CD4-positive, alpha-beta T cell treated with Interleukin-15 for 4 hours (primary cell): ENCODE measurements at places on chromosomes 3 and 15.

DNA sequence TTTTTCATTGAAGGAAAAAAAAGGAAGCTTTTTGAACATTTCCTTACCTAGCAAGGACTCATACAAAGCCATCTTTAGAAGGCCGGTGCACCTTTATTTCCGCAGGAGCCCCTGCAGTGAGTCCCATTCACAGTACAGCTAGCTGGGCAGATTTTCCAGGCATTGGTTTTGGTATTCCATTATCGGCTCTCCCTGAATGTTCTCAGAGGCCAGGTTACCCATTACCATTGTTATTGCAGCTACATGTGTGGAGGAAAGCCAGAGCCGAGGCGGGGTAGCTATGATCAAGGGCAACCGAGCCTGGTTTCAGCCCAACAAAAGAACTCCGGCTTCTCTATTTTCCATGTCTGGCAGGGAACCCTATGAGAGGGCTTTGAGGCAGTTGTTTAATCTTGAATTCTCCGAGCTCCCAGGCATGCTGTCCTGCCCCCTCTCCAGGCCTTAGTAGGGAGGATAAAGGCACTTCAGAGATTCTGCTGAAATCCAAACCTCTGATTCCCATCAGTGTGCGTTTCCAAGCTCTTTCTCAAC is 100.3 kb downstream of the LRRK1 start:
- DNase-seq = no peak

- DNase-seq = no peak
Measured at GRCh38 chr3:194723846-194724618, 38.3 kb downstream of the FAM43A start.

DNA sequence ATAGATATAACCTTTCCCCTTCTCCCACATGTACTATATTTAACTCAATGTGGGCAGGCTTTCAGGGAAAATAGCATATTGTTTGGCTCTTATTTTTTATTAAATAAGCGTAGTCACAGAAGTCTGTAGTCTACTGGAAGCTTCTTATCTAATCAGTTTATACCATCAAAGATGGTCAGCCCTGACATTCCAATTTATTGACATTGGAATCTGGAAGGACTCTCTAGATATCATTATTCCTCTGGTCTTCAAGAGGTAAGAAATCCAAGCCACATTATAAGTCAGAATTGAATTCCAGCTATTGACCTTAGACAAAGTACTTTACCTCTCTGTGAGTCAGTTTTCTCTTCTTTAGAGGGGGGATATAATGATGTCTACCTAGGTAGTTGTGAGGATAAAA is 38.5 kb upstream of the SCAANT1 start:
- no peak for DNase-seq

DNA sequence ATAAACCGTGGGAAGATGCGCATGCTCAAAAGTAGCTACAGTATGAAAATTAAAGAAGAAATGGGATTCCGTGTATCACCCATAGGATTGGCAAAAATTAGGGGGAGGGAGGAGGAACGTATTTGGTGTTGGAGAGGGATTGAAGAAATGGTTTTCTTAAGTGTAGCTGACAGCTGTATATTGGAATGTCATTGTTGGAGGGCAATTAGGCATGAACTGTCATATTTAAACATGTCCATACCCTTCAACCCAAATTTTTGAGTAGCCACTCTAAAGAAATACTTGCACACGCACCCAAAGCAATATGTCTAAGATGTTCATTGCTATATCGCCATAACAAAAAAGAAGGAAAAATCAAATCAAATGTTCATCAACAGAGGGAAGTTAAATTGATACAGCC is 144.7 kb downstream of the TLE3 start:
- no peak for DNase-seq

DNA sequence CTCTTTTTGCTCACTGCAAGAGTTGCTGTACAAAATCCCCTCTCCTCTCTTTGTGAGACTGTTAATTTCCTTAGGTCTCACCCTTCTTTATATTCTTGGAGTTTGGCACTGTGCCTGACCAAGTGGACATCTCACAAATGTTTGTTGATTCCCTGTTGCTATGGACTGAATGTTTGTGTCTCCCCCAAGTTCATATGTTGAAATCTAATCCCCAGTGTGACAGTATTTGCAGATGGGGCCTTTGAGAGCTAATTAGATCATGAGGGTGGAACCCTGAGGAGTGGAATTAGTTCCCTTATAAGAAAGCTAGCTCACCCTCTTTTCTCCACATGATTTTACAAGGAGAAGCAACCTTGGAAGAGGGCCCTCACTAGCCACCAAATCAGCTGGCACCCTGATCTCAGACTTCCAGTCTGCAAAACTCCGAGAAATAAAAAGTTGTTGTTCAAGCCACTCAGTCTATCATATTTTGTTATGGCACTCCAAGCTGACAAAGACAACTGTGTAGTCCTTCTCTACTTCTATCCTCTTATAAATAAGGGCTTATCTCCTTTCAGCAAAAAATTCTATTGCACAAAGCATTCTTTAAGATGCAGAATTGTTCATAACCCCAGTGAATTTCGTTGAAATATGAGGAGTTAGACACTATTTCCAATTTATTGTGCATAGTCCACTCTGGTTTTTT is 65.5 kb upstream of the NPHP3 start:
- no peak for DNase-seq

- no peak for DNase-seq
Measured at GRCh38 chr3:37887062-37887461, 25.4 kb downstream of the CTDSPL start.

DNA sequence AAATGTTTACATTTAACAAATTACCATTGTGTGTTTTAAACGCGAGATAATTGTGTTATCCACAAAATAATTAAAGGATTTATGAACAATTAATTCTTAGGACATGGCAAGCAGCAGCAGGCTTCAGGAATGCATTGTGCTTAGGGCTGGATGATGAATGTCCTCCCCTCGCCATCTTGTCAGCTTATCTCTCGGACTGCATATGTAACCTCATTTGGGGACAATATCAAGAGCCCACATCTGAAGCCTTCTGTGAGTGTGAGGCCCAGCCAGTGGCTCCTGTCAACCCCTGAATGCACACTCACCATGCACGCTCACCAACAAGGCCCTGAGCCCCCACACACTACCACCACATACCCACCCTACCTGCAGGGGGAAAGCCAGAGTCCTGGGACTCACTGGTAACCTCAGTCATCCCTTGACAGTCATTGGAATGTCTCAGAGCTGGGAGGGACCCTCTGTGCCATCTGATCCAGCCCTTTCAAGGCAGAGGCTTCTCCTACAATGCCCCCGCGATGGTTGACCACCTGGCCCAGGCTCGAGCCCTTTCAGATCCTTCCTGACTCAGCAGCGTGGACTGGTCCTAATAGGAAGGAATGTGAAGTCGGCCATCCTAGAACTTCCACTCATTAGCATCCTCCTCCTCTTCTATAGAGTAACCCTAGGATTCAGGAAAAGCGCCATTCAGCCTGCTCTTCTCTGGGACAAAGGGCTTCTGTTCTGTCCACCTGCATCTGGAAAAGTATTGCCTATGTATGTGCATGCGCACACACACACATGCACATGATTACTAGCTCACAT is 38.2 kb downstream of the MRPL46 start:
- no peak for DNase-seq

- DNase-seq = no peak
Measured at GRCh38 chr3:182136008-182136910, 424.5 kb downstream of the SOX2 start.

- DNase-seq = no peak
Measured at GRCh38 chr15:64233299-64233698, 70.5 kb upstream of the PPIB start.

- no peak for DNase-seq
Measured at GRCh38 chr3:123798550-123798949, 85.6 kb downstream of the MYLK start.

DNA sequence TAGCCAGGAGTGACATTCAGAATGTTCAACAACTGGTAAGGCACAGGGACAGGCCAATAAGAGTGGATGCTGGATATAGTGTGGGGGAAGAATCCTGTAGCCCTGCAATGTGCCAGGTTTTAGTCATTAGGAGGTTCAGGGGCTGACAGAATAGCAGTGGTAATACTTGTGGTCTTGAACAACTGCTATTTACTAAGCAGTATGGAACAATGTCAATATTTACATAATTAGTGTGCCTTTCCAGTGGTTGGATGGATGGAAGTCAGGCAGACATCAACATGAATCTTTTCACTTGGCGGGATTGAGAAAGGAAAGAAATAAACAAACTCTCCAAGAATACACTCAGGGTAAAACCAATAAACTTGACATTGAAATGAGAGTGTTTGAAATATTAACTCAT is 55.1 kb downstream of the OTOL1 start:
- no peak for DNase-seq

DNA sequence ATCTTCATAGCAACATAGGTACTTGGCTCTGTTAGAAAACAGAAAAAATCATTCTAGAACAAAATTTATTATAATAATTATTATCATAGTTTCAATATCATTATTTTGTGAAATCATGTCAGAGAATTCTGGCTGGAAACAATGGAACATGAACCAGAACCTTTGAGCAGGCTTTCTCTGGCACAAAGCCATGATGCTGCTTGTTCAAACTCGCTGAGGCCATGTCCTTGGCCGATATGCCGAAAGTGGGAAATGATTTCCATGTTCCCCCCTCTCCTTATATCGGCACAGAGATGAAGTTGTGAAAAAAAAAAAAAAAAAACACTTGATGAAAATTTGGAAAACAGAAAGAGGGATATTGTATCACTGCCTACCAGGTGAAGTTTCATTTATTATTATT is 49.0 kb upstream of the MRPL3 start:
- no peak for DNase-seq

- DNase-seq = no peak
Measured at GRCh38 chr3:32857921-32858320, 40.1 kb downstream of the TRIM71 start.

DNA sequence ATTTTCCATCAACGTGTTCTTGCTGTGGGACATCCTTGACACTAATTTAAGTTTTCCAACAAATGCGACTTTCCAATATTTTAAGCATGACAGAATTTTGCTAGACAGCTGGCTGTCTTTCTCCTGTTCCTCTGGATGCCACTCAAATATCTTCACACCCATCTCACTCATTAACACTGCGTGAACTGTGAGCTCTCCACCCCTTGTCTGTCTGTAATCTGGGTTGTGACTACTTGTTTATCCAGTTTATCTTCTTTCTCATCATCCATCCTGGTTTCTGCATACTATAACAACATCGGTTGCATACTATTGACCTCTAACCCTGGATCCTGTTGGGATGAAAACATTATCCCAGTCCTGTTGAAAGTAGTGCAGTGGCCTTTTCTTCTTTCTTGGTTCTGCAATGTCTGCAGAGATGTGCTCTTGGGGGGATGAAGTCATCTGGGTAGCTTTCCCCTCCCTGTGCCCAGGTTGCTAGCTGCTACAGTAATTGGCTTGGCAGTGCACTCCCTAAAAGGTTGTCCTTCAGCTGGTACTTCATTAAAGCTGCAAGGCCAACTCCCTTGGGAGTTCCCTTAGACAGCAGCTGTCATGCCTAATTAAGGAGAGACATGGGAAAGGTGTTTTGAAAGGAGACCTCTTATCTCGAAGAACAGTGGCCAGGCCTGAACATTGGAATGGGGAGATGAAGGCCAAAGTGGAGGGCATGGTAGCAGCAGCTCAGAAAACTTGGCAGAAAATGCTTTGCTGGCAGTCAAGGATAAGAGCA is 24.7 kb downstream of the KAT2B start:
- no peak for DNase-seq

DNA sequence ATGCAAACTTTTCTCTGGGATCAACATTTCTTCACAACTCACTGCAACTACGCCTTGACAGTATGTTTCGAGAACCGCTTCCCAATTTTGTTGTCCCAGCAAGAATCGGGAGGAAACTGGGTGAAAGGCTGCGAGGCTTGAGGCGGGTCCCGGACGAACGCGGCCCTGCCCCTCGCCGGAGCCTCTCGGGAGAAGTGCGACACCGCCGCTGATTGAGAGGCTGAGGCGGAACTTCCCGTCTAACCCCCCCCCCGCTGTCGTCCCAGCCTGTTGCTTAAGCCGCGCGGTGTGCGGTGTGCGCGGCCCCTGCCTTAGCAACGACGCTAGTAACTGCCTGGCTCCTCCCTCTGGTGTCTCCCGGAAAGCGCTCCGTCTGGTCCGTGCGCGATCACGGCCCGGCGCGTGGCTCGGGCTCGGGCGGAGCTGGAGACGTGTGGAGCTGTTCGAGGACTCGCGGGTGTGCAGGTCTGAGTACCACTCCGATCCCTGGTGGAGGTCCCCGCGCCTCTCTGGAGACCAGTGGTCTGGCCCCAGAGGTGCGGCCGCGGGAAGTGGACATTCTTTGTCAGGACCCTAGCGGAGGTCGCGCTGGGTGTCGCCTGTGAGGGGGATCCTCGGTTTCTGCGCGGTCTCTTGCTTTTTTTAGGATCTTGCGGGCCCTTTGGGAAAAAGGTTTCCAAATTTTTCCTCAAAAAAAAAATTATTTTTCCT is at the start of the genes DTWD1 and FAM227B:
DTWD1 (plus strand) TSS at position 391 of the 711 bp plus-strand sequence. CDS start 4,120 bp downstream, outside the sequence.
FAM227B (minus strand) TSS at position 161 of the 711 bp plus-strand sequence. CDS start 5,647 bp downstream, outside the sequence.
- DNase-seq = peak; percentile 94

GRCh38 chr3:151305060-151305774 is 11.4 kb downstream of the GPR87 start:
- DNase-seq = no peak

DNA sequence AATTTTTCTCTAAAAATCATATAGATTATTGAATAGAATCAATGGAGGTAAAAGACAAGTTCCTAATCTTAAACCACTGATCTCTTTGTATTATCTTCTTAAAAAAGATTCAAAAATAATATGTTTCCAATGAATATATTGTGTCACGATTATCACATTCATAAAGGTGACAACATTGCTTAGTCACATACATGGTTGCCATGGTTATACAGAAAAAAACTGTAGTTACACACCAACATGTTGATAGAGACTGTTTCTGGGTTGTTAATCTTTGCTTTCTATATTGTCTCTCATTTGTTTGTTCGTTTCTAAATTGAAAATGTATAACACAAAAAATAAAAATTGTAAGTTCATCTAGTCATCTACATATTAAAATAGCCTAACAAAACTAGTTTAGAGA is 376.0 kb upstream of the ALCAM start:
- DNase-seq = no peak

DNA sequence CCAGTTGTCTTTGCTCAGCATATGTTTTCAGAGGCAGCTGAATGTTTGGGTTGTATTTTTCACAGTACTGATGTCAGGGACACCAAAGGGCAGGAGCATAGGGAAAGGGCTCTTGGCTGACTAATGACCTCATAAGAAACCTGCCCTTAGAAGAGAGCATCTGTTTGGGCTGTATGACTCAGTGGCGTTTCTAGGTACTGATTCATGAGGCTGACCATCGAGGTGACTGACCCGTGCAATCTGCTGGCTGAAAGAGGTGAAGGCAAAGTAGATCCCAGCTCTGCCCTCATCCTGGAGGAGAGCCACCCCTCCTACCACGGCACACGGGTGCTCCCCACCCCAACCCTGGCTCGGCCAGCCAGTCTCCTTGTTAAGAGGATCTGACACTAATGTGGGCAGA is 8.3 kb downstream of the LMCD1 start:
- DNase-seq = no peak

GRCh38 chr15:25504307-25504706 is 65.5 kb upstream of the UBE3A start:
- no peak for DNase-seq

DNA sequence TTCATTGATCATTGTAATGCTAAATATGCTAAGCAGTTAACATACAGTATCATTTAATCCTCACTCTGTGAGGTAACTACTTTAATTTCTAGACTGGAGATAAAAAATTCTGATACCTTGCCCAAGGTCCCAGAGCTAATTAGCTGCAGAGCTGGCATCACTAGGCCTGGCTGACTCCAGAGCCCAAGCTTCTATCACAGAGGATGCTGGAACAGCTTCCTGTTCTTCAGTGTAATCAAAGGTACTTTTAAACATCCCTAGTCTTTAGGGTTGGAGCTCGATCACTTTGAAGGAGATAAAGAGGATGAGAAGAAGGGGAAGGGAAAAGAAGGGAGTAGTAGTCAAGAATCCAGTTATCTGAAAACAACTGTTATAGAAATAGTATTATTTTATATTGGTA is 37.1 kb upstream of the BOC start:
- DNase-seq = no peak

- no peak for DNase-seq
Measured at GRCh38 chr3:29079358-29079757, 201.5 kb upstream of the RBMS3 start.
